CD8-positive, alpha-beta T cell (primary cell): ENCODE measurements at places on chromosomes 6 and 20. TPM values are rescaled to one million over a fixed set of nuclear protein-coding genes. Genes with fewer than 3 reads are reported as not detected.

DNA sequence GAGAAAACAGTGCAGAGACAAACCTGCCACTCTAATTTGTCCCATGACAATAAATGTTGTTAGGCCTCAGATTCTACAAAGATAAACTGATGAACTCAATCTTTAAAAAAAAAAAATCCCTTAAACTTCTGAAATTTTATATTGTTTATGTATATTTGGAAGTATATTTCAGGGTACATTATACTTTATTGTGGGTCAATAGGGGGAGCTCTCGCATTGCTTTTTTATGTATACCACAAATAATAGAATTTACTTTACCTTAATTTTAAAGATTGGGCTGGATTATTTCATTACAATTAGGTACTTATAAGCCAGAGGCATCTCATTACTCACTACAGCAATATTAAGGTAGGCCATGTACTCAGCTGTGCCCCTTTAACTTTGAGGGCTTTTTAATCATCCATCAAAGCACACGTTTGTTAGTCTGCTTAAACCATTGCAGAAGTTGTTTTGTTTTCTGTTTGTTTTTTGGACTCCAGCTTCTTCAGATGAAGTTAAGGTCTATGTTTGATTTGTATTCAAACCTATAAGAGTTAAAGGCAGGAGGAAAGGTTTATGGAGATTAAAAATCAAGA lies 56.3 kb upstream of the EYA4 start:
- no peak for DNase-seq

- DNase-seq, result no peak
These were observed 295.1 kb upstream of the CDYL start for GRCh38 chr6:4480788-4481735.

The ENPP1 gene
- total RNA-seq, result not detected

DNA sequence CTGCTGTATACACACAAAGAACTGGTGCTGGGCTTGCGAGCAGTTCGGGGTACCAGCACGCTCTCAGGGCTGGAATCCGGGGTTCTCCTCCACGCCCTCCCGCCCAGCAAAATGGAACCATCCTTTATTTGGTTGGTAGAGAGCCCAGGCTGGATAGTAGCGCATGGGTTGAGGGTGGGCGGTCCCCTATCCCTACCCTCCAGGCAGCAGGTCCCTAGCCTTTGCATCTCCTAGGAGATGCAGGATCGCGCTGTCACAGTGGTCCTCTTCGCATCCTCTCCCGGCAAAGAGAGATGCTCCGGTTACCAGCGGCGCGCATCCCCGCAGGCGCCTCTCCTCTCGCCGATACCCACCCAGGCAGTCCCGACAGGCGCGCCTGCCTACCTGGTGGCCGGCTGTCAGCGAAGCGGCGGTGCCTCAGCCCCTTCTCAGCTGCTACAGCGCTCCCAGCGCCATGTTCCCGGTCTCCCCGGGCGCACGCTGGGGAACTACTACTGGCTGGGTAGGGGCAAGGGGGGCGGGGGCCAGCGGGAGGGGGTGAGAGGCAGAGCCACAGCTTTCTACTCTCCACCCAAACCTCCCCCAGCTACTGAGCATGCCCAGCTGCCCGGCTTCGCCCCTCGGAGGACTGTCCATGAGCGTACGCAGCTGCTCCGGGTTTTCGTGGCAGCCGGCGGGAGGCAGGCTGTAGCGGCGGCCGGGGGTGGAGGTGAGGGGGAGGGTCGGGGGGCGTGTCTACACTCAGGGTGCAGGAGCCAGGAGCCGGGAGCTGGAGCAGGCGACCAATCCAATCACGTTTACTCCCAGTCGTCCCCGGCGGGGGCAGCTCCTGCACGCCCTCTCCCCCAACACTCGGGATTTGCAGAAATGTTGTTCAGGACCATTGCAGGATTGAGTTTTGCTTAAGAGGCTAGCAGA lies at the start of gene PAK5:
Gene PAK5, minus strand, starts transcription at position 699 of the 918 bp plus-strand sequence. CDS start 194,748 bp downstream, outside the sequence.
- DNase-seq, result no peak

DNA sequence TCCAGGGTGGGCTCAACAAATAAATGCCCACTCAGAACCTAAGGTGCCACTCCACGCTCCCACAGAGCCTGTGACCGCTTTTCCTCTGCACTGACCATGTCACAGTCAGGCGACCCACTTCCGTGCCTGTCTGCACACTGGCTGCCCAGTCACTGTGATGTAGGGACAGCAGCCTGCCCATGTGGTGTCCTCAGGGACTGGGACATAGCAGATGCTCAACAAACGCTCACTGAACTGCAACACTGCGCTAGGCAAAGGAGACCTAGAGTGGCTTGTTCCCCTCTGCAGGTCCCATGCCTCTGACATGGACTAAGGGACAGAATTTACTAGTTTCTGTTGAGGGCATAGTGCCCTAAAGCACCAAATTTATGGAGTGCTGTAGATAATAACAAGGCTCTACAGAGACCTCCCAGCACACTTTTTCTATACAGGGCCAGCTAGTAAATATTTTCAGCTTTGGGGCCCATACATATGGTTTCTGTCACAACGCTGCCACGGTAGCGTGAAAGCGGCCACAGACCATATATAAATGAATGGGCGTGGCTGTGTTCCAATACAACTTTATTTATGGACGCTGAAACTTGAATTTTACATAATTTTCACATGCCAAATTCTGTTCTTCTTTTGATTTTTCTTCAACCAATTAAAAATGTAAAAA lies 57.8 kb upstream of the MRPS10 start:
- no peak for DNase-seq

DNA sequence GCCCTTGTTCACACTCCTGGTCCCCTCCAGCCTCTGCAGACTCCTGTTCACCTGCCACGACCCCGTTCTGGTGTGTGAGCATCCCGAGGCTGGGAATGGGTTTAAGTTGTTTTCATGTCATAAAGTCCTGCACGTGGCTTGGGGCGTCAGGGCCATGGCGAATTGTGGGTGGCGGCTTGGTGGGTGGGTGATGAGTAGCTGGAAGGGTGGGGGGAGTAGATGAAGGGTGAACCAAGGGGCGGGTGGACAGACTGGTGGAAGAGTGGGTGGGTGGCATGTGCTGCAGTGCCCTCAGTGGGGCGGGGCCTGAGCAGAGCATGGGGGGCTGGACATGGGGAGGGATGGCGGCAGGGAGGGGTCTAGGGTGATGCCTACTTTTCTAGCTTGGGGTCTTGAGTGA lies 54.3 kb downstream of the DLGAP4 start:
- DNase-seq, result no peak

The GABRR2 gene
- total RNA-seq, result 0.43 TPM

- DNase-seq, result no peak
These were observed 16.1 kb upstream of the ZBTB22 start for GRCh38 chr6:33333666-33334065.

- no peak for DNase-seq
These were observed 24.0 kb downstream of the PBOV1 start for GRCh38 chr6:138194287-138194686.

GRCh38 chr20:63053432-63054102 lies 46.8 kb upstream of the BHLHE23 start:
- no peak for DNase-seq

- DNase-seq, result no peak
These were observed 186.2 kb upstream of the GJE1 start for GRCh38 chr6:141946502-141946901.

- no peak for DNase-seq
These were observed 26.5 kb downstream of the TM9SF4 start for GRCh38 chr20:32135983-32136515.

- DNase-seq, result no peak
These were observed 75.1 kb downstream of the EDN3 start for GRCh38 chr20:59375541-59375940.

The ADGB gene
- not detected for total RNA-seq

GRCh38 chr6:56529594-56530191 lies 113.0 kb downstream of the DST start:
- DNase-seq, result no peak

The ADGRF5 gene
- not detected for total RNA-seq

- DNase-seq, result no peak
These were observed 71.3 kb downstream of the DZANK1 start for GRCh38 chr20:18395544-18395943.

DNA sequence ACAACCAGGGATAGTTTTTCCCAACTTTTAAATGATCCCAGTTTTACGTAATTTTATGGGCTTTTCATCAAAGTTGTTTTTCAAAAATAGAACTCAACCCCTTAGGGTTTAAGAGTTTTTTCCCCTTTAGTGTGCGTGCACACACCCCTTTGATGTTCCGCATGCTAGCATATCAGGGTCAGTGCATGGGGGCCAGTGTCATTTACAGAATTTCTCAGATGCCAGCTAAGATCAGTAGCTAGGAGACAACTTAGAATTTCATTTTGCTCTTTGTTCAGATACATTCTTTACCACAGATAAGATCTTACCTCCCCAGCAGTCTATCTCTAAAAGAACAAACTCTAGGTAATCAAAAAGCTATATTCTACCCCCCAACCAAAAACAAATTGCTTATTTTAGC lies 238.5 kb upstream of the SASH1 start:
- no peak for DNase-seq

- no peak for DNase-seq
These were observed 642.1 kb downstream of the EPHA7 start for GRCh38 chr6:92777146-92777740.
